ENCODE measurements at places on chromosomes 16 and 17.

GRCh38 chr16:89334050-89334449, 116.5 kb downstream of the ZNF778 start:
- no peak for DNase-seq

GRCh38 chr16:79049040-79049439, 551.5 kb downstream of the MAF start:
- no peak for DNase-seq

- peak; percentile 33 for DNase-seq
Measured at GRCh38 chr17:63039342-63039741, 73.3 kb downstream of the TANC2 start.

DNA sequence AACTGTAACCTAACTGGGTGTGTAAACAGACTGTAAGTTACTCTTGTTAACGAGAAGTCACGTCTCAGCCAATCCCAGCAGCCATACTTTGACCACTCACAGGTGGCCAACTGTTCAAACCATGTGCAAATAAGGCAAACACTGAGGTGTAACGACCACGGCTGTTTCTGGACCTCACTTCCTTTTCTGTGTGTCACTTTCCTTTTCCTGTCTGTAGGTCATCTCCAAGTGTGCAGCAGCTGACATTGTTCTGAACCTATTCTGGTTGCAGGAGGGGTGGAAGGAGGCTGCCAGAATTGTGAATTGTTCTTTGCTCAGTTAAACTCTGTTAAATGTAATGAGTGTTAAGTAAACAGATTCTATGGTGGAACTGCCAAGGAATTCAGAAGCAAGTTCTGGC, 627.4 kb downstream of the KCNJ2 start:
- no peak for DNase-seq

GRCh38 chr17:27245230-27245696, 48.7 kb upstream of the WSB1 start:
- DNase-seq, result peak; percentile 58

GRCh38 chr17:1145311-1145986, 34.3 kb downstream of the ABR start:
- DNase-seq, result no peak

DNA sequence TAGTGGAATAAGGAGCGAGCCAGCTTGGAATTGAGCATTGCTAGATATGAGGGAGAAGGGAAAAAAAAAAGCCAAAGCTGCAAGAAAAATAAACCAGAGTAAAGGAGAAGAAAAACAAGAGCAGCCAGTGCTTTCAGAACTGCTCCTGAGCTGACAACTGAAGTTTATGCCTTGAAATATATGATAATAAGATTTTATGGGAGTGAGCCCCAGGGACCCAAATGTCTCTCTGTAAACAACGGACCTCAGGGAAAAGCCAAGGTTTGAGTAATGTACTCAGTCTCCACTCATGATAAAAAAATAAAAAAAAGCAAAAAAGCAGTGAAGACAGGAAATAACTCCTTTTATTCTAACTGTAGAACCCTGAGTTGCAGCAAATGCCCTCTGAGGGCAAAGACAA, 132.6 kb downstream of the SNX11 start:
- no peak for DNase-seq

Data from DMS79 treated with DMSO at 0.1 percent for 48 hours (cell line).